ENCODE measurements at places on chromosomes 1 and 21.

DNA sequence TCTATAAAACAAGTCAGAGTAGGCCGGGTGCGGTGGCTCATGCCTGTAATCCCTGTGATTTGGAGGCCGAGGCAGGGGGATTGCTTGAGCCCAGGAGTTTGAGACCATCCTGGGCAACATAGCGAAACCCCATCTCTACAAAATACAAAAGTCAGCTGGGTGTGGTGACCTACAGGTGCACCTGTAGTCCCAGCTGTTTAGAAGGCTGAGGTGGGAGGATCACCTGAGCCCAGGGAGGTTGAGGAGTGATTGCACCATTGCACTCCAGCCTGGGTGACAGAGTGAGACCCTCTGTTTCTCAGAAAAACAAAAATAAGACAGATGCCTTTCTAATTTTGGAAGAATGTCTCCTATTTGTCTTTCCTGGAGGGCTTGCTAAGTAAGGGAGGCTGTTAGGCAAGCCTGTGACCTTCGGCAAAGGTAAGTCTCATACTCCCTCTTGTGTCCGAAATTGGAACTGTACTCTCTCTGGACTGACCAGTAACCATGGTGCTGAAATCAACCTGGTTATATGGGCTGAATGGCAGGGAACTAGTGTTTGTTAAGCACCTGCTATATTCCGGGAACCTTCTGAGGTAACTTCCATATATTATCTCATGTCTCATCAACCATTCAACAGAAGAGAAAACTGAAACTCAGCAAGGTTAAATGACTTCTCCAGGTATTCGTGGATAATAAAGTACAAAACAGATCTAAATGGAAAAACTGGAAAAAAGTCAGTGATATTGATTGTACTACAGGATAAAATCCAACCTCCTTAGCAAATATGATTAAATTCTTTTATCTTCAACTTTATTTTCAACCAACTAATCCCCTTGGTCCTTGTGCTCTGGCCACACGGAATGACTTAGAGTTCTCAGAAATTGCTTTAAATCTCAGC lies 11.8 kb upstream of the RAB3B start:
- DNase-seq: peak; percentile 82

- DNase-seq: no peak
Observed at GRCh38 chr1:59263111-59263510, 33.8 kb upstream of the FGGY start.

- no peak for DNase-seq
Observed at GRCh38 chr1:42669936-42670335, 11.7 kb downstream of the PPIH start.

- DNase-seq: no peak
Observed at GRCh38 chr21:44337449-44337848, 1.7 kb downstream of the CFAP410 start.

- DNase-seq: no peak
Observed at GRCh38 chr1:165418195-165418594, 26.7 kb downstream of the RXRG start.

- peak; percentile 97 for DNase-seq
Observed at GRCh38 chr1:31669786-31670592, 25.3 kb upstream of the PEF1 start.

GRCh38 chr1:235843461-235843961 lies 23.2 kb downstream of the LYST start:
- DNase-seq: peak; percentile 33

- DNase-seq: no peak
Observed at GRCh38 chr1:49364676-49365075, 588.0 kb upstream of the BEND5 start.

GRCh38 chr1:25456502-25456901 lies 25.8 kb downstream of the MACO1 start:
- DNase-seq: no peak

DNA sequence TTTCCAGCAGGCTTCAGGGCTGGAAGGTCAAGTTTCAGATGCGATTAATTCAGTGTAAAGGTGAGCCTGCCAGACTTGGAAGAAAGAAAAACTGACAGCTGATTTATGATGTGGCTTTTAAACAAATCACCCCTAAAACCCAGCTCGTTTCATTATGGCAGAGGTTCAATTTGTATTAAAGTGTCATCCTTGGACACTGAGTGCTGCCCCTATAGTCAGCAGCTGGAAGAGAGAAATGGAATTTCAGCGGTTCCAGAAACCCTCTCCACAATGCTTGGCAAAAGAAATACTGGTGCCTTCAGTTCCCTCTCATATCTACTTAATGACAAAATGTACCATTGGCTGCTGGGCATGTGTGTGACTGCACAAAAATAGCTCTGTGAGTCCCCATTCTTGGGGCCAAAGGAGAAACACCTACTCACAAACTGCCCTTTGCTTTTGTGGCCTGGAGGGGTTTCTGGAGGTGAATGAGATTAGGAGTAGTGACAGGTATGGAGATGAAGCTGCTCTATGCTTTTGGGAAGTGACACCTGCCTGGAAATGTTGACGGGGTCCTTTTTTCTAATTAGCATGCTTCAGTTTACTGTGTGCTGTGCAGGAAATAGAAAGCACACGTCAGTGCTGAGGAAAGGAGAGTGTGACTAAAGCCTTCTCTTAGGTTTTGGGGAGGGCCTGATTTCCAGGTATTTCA lies 95.1 kb upstream of the TSPAN2 start:
- no peak for DNase-seq

- no peak for DNase-seq
Observed at GRCh38 chr1:37666241-37666867, 26.0 kb upstream of the CDCA8 start.

DNA sequence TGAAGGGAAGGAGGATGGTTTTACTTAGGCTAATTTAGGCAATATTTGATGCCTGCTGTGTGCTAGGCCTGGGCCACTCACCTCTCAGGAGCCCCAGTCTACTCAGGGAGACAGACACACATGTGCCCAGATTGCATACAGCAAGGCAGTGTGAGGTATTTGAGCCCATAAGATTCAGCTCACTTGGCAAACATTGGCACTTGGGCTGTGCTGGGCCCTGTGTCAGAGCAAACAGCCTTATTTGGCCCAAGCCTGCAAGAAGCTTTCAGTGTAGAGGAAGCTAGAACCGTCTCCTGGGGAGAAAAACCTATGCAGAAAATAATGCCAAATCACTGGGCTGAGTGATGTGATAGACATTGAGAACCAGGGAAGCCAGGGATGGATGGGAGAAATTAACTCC lies 3.9 kb upstream of the SYNC start:
- no peak for DNase-seq

GRCh38 chr1:215526147-215526845 lies 40.8 kb upstream of the KCTD3 start:
- DNase-seq: no peak

DNA sequence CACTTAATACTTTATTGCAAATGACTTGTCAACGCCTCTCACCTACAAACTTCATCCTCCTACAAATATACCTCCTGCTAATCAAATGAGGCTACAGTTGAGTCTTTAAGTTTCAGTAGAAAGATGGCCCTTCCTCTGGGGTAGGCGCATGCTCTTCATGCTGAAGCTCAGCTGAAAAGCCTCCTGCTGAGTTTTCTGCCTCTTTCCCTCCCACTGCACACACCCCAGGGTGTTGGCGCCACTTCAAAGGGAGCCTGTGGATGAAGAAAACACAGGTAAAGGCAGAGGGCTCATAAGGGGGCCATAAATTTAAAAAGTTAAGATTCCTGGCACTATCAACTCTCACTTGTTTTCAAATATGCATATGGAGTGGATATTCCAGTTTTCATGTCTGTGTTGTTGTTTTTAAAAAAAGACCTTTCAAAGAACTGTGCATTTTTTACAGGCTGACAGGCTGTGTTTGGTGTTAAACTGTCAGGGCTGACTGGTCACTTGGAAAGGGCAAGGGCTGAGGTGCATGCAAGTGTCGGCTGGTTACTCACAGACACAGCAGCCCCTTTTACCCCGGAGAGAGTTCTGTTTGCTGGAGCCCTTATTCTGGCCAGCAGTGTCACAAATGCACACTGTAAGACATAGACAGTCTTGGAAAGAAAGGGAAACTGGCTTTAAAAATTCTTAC lies 42.9 kb upstream of the LGALS8 start:
- DNase-seq: peak; percentile 51

DNA sequence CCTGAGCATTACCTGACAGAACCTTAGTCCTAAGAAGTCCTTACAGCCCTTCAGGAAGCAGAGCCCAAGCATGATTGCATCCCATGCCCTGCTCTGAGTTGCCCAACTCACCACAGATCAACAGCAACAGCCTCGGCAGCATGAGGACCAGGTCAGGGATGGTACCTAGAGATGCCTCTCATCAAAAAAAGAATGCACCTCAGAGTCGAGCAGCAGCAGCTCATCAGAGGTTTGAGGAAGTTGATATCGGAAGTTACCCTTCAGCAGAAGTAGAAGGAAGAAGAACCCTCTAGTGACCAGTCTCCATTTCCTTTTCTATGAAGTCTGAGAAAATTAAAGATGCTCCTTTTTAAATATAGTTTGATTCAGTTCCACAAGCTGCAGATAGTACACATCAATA lies at the start of gene FCRL1:
FCRL1 (minus strand) TSS at position 225 of the 400 bp plus-strand sequence; CDS start at position 142, 83 bp downstream.
- DNase-seq: no peak

GRCh38 chr1:82991569-82991968 lies 1007.4 kb downstream of the TTLL7 start:
- no peak for DNase-seq

- DNase-seq: no peak
Observed at GRCh38 chr1:244350027-244350426, 101.7 kb downstream of the ADSS2 start.

DNA sequence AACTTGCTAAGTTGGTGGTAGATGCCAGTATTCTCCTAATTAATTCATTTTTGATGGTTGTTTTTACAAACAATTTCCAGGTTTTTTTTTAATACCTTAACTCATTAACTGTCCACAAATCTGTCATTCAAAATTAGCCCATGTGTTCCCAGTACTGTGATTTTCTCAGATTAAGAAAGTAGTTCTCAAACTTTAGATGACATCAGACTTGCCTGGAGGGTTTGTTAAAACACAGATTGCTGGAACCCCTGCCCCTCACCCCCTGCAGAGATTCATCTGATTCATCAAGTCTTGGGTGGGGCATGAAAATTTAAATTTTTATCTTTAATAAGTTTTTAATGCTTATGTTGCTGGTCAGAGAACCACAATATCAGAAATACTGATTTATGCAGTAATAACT lies 130.5 kb downstream of the BACH1 start:
- no peak for DNase-seq

DNA sequence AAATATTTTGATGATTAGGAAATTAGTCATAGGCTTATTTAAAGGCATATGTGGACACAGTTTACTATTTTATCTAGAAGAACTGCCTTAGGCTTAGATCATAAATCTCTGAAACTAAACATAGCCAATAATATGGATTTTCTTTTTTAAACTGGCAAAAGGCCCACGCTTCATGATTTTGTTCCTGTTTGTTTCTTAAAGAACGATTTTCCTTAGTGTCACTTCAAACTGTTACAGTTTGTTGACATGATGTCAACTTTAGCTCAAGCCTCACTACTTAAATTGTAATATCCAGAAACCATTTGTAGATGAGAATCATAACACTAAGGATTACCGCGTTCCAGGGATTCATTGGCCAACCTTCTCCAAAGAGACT lies 322.6 kb downstream of the HHIPL2 start:
- no peak for DNase-seq

GRCh38 chr1:217747156-217747769 lies 116.1 kb downstream of the SPATA17 start:
- no peak for DNase-seq

DNA sequence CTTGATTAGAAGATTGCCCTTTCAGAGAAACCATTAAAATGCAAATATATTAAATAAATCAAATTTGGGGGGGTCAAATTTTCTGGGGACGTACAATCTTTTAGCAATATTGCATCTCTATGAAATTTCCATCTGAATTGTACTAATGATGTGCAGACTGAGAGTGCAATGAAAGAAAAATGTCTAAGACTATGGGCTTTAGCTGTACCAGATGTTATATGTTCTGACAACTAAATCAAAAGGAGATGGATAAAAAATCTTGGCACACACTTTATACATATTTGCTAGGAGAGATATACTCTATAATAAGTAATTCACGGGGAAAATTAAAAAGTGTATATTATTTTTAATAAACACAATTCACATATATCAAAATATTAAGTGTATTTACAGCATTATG lies 13.0 kb upstream of the PLPPR5 start:
- DNase-seq: no peak

- DNase-seq: no peak
Observed at GRCh38 chr1:172488393-172488792, 44.5 kb upstream of the PIGC start.

- no peak for DNase-seq
Observed at GRCh38 chr21:28705616-28706015, 287.1 kb downstream of the LTN1 start.

DNA sequence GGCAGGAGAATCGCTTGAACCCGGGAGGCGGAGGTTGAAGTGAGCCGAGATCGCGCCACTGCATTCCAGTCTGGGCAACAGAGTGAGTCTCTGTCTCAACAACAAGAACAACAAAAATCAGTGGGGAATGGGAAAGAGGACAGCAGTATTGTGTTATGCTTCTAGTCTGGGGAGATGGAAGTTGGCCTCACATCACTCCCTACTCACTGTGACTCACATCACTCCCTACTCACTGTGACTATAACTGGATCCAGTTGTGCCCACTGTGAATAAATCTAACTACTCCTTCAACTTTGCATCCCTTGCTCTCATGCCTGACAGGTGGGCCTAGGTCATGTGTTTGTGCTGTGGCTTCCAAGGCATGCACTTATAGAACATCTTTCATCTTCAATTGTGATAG lies 285.4 kb upstream of the USP24 start:
- DNase-seq: no peak

- DNase-seq: no peak
Observed at GRCh38 chr1:178335426-178335825, 161.3 kb downstream of the CLEC20A start.

DNA sequence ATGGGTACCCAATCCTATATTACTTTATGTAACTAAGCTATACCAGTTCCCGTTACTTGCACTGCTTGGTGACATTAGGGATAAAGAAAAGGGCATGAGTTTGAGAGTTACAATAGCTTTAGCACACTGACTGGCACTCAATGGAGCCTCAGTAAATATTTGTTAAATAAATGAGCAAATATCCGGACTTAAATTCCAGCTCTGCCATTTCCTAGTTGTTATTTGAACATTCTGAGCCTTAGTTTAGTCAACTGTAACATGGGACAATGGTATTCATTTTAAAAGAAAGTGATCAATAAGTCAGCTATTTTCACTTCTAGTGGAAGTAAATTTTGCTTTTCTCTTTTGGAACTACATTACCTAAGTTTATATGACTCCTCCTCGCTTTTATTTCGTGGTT lies 198.7 kb downstream of the ZC3H11B start:
- DNase-seq: no peak

GRCh38 chr1:198925567-198925966 lies 286.7 kb downstream of the PTPRC start:
- no peak for DNase-seq

GRCh38 chr1:41342774-41343355 lies 18.4 kb upstream of the FOXO6 start:
- no peak for DNase-seq

GRCh38 chr1:234589064-234589800 lies 20.7 kb downstream of the IRF2BP2 start:
- no peak for DNase-seq

GRCh38 chr1:67614511-67614934 lies 70.5 kb upstream of the GADD45A start:
- no peak for DNase-seq

All from colonic mucosa (tissue), 4 donors.